AG08396 (cell line): ENCODE measurements at places on chromosomes 5 and 9.

DNA sequence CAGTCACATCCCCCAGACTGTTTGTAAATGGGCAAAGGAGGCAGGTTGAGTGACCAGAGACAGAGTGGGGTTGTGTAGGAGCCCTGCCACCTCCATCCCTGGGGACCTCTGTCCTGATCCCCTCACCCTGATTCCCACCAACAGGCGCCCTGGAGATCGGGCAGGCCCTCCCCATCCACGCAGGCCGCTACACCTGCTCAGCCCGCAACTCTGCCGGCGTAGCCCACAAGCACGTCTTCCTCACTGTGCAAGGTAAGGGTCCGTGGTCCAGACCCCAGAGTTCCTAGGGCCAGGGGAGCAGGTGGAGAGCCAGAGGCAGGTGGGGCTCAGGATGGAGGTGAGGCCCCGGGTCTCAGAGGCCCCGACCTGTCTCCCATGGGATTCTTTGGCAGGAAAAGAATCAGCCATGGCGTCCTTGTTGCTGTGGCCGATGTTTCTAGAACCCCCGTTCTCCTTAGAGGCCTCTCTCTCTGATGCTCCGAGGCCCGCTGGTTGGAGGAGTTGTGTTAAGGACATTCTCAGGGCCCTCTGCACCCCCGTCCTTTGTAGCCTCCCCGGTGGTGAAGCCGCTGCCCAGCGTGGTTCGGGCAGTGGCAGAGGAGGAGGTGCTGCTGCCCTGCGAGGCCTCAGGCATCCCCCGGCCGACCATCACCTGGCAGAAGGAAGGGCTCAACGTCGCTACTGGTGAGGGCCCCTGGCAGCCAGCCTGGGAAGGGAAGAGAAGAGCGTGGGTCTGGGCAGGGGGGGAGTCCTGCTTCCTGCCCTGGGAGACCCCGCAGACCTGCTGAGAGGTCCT is 41.9 kb upstream of the ASS1 start:
- no peak for DNase-seq

GRCh38 chr9:71355884-71356283 is 234.5 kb upstream of the TRPM3 start:
- DNase-seq = no peak

DNA sequence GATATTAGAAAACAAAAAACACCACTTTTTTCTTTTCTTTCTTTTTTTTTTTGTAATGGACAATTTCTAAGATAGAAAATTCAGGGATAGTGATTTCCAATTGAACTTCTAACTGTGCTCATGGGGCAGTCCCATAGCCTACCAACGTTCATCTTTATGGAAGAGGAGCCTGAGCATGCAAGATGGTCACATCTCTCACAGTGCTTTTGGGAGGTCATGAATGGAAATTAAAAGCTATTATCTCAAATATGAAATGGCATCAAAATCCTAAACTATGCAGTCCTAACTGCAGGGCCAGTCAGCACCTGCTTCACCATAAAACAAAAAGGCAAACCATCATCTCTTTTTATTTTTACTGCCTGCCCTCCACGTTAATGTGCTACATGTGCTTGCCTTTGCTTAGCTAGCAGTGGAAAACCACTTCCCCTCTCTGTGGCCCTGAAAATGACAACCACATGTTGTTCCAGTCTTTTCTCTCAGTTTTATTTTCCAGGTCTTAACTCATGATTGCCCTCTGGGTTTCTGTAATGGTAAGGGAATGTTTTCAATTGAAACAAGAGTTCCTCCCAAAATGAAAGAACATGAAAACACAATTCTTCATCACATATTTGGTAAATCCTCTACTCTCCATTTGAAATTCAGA is 16.7 kb downstream of the IFNB1 start:
- no peak for DNase-seq

DNA sequence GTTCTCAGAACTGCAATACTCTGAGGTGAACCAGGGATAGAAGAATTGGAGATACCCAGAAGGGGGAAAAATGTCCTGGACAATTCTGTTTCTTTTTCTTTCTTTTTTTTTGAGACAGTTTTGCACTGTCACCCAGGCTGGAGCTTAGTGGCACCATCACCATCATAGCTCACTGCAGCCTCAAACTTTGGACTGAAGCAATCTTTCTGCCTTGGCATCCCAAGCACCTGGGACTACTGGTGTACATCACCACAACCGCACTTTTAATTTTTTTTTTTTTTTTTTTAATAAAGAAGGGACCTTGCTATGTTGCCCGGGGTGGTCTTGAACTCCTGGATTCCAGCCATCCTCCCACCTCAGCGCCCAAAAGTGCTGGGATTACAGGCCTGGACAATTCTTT is 1.9 kb downstream of the EMB start:
- no peak for DNase-seq

DNA sequence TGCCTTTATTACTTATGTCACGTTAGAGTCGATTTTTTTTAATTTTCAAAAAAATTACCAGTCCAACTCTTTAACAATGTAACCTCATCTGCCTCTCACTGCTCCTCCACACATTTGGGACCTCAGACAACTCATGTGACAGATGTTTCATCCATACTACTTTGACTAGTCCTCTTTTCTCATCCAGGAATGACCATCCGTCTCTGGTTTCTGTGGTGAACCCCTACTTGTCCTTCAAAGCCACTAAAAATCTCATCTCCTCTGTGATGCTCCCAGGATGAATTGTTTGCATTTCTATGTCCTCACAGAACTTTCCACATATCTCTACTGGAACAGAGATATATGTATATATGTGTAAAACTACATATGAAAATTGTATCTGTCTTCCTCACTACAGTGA is 149.8 kb upstream of the ZNF462 start:
- no peak for DNase-seq
